Activated T-cell treated with anti-CD3 and anti-CD28 coated beads, Interleukin-2, amount 50 U/mL, for 72 hours (primary cell): ENCODE measurements at places on chromosomes 3 and 15. TPM values are rescaled to one million over a fixed set of nuclear protein-coding genes. Genes with fewer than 3 reads are reported as not detected.

DNA sequence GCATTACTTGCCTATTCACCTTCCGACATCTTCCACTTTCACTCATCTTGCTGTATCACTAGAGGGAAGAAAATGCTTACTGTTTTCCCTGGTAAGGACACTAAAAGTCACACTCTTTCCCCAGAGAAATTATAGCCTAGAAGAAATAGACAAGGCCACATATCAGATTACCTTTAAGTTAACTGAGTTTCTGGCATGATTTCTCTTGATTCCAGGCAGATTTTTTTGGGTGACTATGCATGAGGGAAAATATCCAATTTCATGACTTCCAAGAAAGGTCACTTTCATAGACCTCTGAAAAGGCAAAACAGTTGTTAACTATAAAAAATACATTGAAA is 30.3 kb downstream of the TCF12 start:
- no peak for DNase-seq
- peaks cover 6% of the 10 kb centered on the region for H3K4me1 ChIP-seq
- H3K27me3 ChIP-seq, result no peaks in the 10 kb centered on the region
- peaks cover 10% of the 10 kb centered on the region for H3K36me3 ChIP-seq
- H3K27ac ChIP-seq, result no peak overlapping the region
- no peak overlapping the region for H3K4me3 ChIP-seq

- H3K4me1 ChIP-seq, result no peaks in the 10 kb centered on the region
- H3K4me3 ChIP-seq, result no peak overlapping the region
- DNase-seq, result no peak
- H3K27me3 ChIP-seq, result peaks cover 35% of the 10 kb centered on the region
- no peaks in the 10 kb centered on the region for H3K36me3 ChIP-seq
Measured at GRCh38 chr3:149646181-149646766, 11.6 kb downstream of the WWTR1 start.

DNA sequence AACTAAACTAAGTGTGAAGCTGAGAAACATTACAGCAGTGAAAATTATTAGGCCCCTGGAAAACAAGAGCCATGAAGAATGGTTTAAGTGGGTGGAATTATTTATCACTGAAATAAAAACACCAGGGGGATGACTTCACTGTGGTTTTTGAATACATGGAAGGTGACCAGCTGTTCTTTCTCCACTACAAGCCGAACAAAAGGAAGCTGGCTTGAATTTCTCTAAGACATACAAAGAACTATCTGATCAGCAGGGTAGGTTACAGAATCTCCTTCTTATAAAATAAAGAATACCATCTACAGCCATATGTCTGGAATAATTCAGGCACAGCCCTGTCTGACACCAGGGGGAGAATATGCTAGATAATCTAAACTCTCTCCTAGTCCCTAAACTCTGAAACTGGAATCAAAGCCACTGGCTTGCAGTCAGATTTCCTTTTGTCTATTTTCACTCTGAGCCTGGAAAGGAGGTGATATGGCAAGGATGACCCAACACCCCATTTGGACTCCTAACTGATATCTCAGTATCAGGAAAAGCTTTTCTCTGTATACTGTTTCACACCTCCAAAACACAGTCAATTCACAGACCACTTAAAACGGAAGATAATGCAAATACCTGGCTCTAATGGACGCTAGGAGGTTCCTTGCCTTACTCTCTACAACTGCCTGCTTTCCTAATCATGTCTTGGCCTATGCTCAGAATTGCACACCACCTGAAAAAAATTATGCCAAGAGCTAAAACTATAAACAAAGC is 31.2 kb downstream of the SPATA12 start:
- H3K27ac ChIP-seq, result peak overlapping the region; percentile 20
- H3K36me3 ChIP-seq, result no peaks in the 10 kb centered on the region
- no peak overlapping the region for H3K4me3 ChIP-seq
- DNase-seq, result no peak
- no peaks in the 10 kb centered on the region for H3K4me1 ChIP-seq

GRCh38 chr15:78624651-78625590 is 4.1 kb upstream of the CHRNA3 start:
- H3K4me1 ChIP-seq, result peaks cover 5% of the 10 kb centered on the region
- no peak overlapping the region for H3K27ac ChIP-seq
- no peaks in the 10 kb centered on the region for H3K36me3 ChIP-seq
- DNase-seq, result no peak
- H3K4me3 ChIP-seq, result no peak overlapping the region
- peaks cover 47% of the 10 kb centered on the region for H3K27me3 ChIP-seq

- H3K4me3 ChIP-seq, result no peak overlapping the region
- H3K27me3 ChIP-seq, result no peaks in the 10 kb centered on the region
- H3K27ac ChIP-seq, result no peak overlapping the region
- peaks cover 5% of the 10 kb centered on the region for H3K4me1 ChIP-seq
- H3K36me3 ChIP-seq, result no peaks in the 10 kb centered on the region
Measured at GRCh38 chr3:9884555-9885165, 4.6 kb upstream of the CIDEC start.

DNA sequence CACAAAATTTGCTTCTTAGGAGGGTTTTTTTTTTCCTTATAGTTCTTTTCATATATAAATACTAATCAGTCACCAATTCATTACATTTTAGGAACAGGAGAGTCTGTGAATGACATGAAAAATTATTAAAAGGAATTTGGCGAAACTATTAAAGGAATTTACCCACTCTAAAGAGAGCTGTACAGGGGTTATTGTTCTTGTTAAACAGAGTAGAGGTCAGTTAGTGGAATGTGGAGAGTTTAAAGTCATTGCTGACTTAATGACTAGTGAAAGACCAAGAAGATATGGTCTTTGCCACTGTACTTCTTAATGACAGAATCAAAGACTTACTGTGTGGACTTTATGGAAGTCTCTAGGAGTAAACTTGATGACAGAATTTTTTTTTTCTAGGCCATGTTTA is 333.6 kb upstream of the C2CD4B start:
- H3K36me3 ChIP-seq, result no peaks in the 10 kb centered on the region
- DNase-seq, result no peak
- H3K4me3 ChIP-seq, result no peak overlapping the region
- H3K27me3 ChIP-seq, result no peaks in the 10 kb centered on the region
- H3K27ac ChIP-seq, result no peak overlapping the region

- no peak overlapping the region for H3K4me3 ChIP-seq
- no peak overlapping the region for H3K27ac ChIP-seq
- no peaks in the 10 kb centered on the region for H3K4me1 ChIP-seq
- DNase-seq, result no peak
Measured at GRCh38 chr3:159237226-159237625, 435.4 kb downstream of the MFSD1 start.

- H3K27ac ChIP-seq, result no peak overlapping the region
- no peaks in the 10 kb centered on the region for H3K4me1 ChIP-seq
- no peak for DNase-seq
- peaks cover 1% of the 10 kb centered on the region for H3K36me3 ChIP-seq
Measured at GRCh38 chr3:38100498-38100897, 36.4 kb downstream of the ACAA1 start.

- H3K27ac ChIP-seq, result no peak overlapping the region
- H3K4me1 ChIP-seq, result no peaks in the 10 kb centered on the region
- H3K36me3 ChIP-seq, result peaks cover 2% of the 10 kb centered on the region
- H3K27me3 ChIP-seq, result no peaks in the 10 kb centered on the region
- DNase-seq, result no peak
Measured at GRCh38 chr3:123157598-123158287, 44.0 kb upstream of the SEC22A start.

DNA sequence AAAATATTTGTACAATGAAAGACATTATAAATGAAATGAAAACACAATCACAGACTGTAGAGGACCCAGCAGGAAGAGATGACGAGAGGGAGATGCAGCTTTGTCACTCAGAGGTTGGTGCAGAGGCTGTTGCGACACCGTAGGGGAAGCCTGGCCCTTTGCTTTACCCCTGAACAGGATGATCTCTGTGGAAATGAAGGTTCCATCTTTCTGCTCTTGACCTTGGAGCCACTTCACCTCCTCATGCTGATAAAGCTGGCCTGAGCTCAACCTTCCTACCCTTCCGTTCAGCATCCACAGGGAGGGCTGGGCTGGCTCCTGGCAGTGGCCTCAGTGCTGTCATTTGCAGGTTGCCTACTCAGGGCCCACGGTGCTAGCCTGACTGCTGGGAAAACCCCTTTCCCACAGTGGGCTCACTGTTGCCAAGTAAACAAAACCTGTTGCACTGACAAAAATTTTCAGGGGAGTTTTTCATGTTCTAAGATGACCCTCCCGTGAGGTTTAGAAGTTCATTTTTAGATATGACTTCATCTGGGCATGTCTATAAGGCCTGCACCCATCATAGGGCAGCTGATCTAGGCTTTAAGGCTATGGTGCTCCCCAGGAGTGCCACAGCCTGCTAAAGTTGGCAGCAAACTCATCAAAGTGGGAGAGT is 3.0 kb upstream of the CD80 start:
- H3K4me3 ChIP-seq, result peak overlapping the region; percentile 84

DNA sequence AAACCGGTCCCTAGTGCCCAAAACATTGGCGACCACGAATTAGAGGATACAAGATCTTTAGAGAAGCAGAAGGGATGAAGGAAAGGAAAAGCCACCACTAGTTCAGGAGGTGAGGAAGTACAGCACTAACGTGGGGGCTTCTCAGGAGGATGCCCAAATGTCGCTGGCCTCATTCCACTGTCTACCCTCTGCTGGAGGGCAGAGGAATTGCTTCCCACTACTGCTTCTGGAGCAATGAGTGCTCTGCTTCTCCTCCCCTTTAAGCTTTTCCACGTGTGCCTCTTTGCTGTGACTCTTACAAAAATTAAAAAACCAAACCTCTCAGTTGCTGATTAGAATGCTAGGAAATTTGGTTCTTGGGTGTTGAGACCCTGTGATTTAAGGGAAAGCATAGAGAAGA is 281.3 kb downstream of the CLSTN2 start:
- H3K4me3 ChIP-seq, result no peak overlapping the region
- no peak overlapping the region for H3K27ac ChIP-seq
- H3K27me3 ChIP-seq, result peaks cover 4% of the 10 kb centered on the region

GRCh38 chr15:33314069-33314468 is 3.3 kb downstream of the RYR3 start:
- no peak for DNase-seq
- H3K4me3 ChIP-seq, result no peak overlapping the region
- no peak overlapping the region for H3K27ac ChIP-seq

- DNase-seq, result no peak
- H3K27me3 ChIP-seq, result no peaks in the 10 kb centered on the region
- no peaks in the 10 kb centered on the region for H3K4me1 ChIP-seq
- H3K27ac ChIP-seq, result no peak overlapping the region
- H3K36me3 ChIP-seq, result peaks cover 2% of the 10 kb centered on the region
Measured at GRCh38 chr15:22904736-22905135, 66.3 kb downstream of the NIPA2 start.

- no peaks in the 10 kb centered on the region for H3K36me3 ChIP-seq
- H3K27ac ChIP-seq, result no peak overlapping the region
- peaks cover 13% of the 10 kb centered on the region for H3K4me1 ChIP-seq
- H3K4me3 ChIP-seq, result no peak overlapping the region
Measured at GRCh38 chr15:91407269-91407889, 307.3 kb downstream of the SV2B start.

DNA sequence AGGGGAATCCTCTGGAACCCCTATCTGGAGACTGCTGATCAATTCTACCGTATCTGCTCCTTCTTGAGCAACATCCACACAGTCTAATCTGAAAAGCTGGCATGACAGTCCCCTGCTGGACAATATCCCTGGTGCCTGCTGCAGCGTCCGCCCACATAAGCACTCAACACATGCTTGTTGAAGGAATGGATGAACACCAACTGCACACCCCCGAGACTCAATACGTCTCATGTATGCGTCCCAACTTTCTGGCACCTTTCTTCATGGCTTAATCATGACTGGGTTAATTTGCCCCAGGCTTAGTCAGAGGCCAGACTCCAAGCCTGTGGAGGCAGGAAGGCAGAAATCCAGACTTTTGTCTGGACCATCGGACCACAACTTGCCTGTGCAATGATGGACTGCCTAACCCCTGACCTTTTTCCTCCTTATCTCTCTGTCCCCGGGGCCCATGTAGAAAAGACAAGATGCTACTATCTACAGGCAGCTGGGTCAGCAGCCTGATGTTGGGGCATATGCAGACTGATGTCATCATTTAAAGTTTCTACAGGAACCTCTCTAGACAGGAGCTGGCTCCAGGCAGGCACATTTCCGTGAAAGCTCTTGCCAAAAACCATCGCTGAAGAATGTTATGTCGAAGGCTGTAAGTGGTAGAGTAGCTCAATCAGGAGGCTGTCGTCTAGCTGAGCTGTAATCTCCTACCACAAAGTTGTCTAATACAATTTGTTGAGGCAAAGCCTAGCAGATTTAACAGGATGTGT is 114.1 kb upstream of the TPM1 start:
- no peak overlapping the region for H3K27ac ChIP-seq
- H3K4me1 ChIP-seq, result no peaks in the 10 kb centered on the region
- no peak overlapping the region for H3K4me3 ChIP-seq
- H3K36me3 ChIP-seq, result no peaks in the 10 kb centered on the region
- DNase-seq, result no peak

DNA sequence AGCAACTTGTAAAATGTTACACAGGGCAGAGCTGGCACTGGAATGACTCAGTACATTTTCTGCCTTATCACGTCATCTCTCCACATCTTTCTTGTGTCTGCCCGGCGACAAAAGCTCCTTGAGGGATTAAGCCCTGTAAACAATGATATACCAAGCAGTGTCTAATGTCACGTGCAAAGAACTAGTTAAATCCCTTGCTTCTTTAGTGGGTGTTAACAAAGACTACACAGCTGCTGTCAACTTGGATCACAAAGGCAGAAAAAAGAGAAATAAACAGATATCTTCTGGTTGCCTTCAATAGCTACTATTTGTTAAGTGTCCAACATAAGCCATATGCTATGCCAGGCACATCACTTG is 48.1 kb upstream of the FRMD4B start:
- no peaks in the 10 kb centered on the region for H3K36me3 ChIP-seq
- peak overlapping the region; percentile 71 for H3K4me3 ChIP-seq
- peaks cover 63% of the 10 kb centered on the region for H3K4me1 ChIP-seq
- peaks cover 32% of the 10 kb centered on the region for H3K27me3 ChIP-seq
- H3K27ac ChIP-seq, result no peak overlapping the region

DNA sequence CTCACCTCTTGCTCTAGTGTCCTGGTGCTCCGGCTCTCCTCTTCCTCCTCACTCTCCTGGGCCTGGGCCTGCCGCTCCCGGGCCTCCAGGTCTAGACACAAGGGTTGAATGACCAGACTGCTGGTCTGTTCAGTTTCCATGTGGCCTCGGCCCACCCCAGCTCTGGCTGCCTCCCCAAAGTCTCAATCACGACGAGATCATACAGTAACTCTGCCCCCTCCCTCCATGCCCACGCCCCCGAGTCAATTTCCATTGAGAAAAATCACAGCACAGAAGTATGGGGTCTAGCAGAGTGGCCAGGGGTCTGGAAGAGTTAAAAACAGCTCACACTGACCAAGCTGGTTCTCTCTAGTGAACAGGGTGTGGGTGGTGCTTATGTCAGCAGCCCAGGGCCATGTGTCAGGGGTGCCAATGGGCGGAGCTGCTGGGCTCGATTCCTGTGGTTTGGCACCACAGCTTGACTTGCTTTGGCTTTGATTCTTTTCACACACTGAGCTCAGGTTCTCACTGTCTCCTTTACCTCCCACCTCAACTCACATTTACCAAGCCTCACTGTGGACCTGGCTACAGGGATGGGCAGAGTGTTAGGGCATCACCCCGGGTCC is 6.9 kb downstream of the C15orf62 start:
- no peak overlapping the region for H3K27ac ChIP-seq
- H3K4me1 ChIP-seq, result peaks cover 8% of the 10 kb centered on the region
- H3K36me3 ChIP-seq, result peaks cover 7% of the 10 kb centered on the region
- peak; percentile 44 for DNase-seq

The MESP1 gene
- total RNA-seq, result 4.5 TPM

The ZWILCH gene
- 25.1 TPM for total RNA-seq

The MTMR10 gene
- 22.3 TPM for total RNA-seq

The CTXN2 gene
- not detected for total RNA-seq

The PLOD2 gene
- total RNA-seq, result 0.17 TPM

The TTLL13 gene
- 0.24 TPM for total RNA-seq

The SCAANT1 gene
- total RNA-seq, result not detected

The DAZL gene
- total RNA-seq, result not detected

The UROC1 gene
- not detected for total RNA-seq

The OGG1 gene
- 33.4 TPM for total RNA-seq

The MAPKBP1 gene
- 16.0 TPM for total RNA-seq

The SCN11A gene
- total RNA-seq, result 0.22 TPM

The RBMS3 gene
- 2.5 TPM for total RNA-seq

The PAQR9 gene
- total RNA-seq, result not detected
